ENCODE measurements at places on chromosomes 6 and 20. TPM values are rescaled to one million over a fixed set of nuclear protein-coding genes. Genes with fewer than 3 reads are reported as not detected.

Gene PBOV1
- not detected for total RNA-seq

Gene C20orf96
- 4.5 TPM for total RNA-seq

Gene ALDH5A1
- 35.5 TPM for total RNA-seq

Gene MCHR2
- total RNA-seq: not detected

Gene PTK7
- 2.5 TPM for total RNA-seq

Data from heart left ventricle (tissue), 16 donors.